ENCODE measurements at places on chromosomes 3 and 15. TPM values are rescaled to one million over a fixed set of nuclear protein-coding genes. Genes with fewer than 3 reads are reported as not detected.

TRAK1 gene
- total RNA-seq, result 58.4 TPM

PLSCR4 gene
- total RNA-seq, result not detected

SPESP1 gene
- 0.44 TPM for total RNA-seq

PRSS50 gene
- total RNA-seq, result not detected

RARRES1 gene
- not detected for total RNA-seq

NOP10 gene
- 116 TPM for total RNA-seq

DNA sequence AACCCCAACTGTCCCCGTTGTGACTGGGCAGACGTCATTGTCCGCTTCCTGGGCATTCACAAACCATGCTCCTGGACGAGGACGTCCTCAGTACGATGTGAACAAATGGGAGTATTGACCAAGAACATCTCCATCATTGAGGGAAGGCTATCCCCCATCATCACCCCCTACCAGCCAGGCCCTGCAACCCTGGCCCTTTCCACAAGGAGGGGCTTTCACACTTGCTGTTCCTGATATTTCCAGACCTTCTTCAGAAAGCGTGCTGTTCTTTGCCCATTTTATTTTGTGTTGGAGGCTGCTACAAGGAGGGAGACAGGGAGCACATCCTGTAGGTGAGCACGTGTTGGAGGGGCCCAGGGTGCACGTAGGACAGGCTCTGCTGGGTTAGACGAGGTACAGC lies 277.0 kb upstream of the LRRC3B start:
- H3K27me3 ChIP-seq, result no peaks in the 10 kb centered on the region
- H3K4me1 ChIP-seq, result no peaks in the 10 kb centered on the region
- H3K27ac ChIP-seq, result no peak overlapping the region
- DNase-seq, result no peak

- no peaks in the 10 kb centered on the region for H3K27me3 ChIP-seq
- peaks cover 75% of the 10 kb centered on the region for H3K4me1 ChIP-seq
- peak overlapping the region; percentile 83 for H3K27ac ChIP-seq
- H3K4me3 ChIP-seq, result peak overlapping the region; percentile 59
- H3K36me3 ChIP-seq, result peaks cover 61% of the 10 kb centered on the region
Measured at GRCh38 chr15:30985081-30985531, 6.3 kb downstream of the MTMR10 start.

DNA sequence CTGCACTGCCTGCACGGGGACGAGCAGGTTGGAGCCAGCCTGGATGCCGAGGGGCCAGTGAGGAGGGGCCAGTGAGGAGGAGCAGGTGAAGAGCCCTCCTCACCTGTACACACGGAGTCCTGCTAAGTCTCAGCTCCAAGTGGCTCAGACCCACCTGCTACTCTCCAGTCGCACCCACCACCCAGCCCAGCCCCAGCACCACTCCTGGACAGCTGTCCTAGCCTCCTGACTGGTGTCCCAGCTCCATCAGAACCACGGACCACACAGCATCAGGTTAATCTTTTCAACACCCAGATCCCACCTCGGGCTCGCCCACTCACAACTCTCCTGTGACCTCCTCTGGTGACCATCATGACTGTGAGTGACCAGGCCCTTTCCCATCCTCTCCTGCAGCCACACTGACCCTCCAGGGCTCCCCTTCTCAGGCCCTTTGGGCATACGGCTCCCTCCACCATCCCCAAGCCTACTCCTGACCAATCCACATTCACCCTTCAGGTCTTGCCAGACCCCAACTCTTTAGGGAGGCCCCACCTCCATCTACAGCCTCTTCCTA lies 13.8 kb downstream of the EFCC1 start:
- no peaks in the 10 kb centered on the region for H3K27me3 ChIP-seq
- H3K27ac ChIP-seq, result peak overlapping the region; percentile 59

- DNase-seq, result no peak
- no peaks in the 10 kb centered on the region for H3K27me3 ChIP-seq
- H3K4me3 ChIP-seq, result no peak overlapping the region
- H3K27ac ChIP-seq, result no peak overlapping the region
Measured at GRCh38 chr3:129304146-129304961, 25.7 kb downstream of the HMCES start.

- H3K27me3 ChIP-seq, result no peaks in the 10 kb centered on the region
- peaks cover 8% of the 10 kb centered on the region for H3K4me1 ChIP-seq
- no peak for DNase-seq
- H3K36me3 ChIP-seq, result peaks cover 26% of the 10 kb centered on the region
Measured at GRCh38 chr3:23888617-23889228, 28.1 kb downstream of the NKIRAS1 start.

DNA sequence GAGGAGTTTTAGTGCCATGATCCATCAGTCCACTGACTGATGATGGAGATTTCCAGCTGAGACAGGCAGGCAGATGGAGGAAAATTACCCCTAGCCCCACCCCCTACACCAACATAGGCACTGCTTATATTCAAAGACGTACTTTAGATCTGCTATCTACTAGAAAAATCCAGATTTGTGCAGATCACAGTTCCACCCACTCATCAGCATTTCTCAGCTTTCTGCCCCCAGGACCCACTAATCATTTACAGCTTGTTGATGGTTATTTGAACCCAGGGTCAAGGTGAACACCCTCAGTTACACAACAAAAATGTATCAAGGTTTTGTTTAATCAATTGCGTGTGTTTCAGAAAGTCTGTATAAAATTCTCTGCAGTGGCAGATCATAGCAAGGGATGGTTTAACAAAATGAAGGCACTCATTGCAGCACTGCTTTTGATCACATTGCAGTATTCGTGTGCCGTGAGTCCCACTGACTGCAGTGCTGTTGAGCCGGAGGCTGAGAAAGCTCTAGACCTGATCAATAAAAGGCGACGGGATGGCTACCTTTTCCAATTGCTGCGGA lies at the start of gene HRG:
HRG (plus strand) TSS at position 390 of the 564 bp plus-strand sequence; CDS start at position 408, 18 bp downstream.
- no peak within 1 kb of the TSS for H3K4me3 ChIP-seq
- no peaks in the 10 kb centered on the region for H3K36me3 ChIP-seq
- no peak for DNase-seq
- no peak within 1 kb of the TSS for H3K27ac ChIP-seq

DNA sequence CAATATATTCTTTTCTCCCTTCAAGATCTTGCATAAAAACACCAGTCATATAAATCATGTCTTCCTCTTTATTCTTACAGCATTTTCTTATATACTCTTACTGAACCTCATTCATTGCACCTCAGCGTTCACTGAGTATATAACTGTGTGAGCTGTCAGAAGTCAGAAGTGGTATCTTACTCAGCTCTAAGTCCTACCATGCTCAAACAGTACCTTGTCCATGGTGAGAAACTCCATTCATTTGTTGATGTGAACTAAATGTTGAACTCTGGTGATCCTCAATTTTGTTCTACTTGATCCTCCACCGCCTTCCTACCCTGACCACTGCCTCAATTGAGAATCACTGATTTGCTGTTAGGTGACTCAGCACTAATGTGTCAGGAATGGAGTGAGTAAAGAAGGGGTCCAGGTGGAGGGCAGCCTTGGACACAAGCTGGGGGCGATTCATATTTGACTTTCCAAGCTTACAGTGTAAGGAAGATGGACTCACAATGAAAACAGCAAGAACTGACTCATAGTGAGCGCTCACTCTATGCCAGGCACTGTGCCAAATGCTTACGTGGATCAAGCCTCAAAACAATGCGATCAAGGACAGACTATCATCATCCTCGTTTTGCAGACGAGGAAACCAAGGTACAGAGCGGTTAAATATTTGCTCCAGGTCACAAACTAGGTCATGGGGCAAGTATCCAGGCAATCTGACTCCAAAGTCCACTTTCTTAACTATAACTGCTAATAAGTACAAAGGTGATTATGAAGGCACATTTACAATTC lies 13.5 kb upstream of the ZFYVE19 start:
- H3K36me3 ChIP-seq, result peaks cover 28% of the 10 kb centered on the region
- no peak overlapping the region for H3K27ac ChIP-seq
- no peak overlapping the region for H3K4me3 ChIP-seq
- DNase-seq, result no peak

DNA sequence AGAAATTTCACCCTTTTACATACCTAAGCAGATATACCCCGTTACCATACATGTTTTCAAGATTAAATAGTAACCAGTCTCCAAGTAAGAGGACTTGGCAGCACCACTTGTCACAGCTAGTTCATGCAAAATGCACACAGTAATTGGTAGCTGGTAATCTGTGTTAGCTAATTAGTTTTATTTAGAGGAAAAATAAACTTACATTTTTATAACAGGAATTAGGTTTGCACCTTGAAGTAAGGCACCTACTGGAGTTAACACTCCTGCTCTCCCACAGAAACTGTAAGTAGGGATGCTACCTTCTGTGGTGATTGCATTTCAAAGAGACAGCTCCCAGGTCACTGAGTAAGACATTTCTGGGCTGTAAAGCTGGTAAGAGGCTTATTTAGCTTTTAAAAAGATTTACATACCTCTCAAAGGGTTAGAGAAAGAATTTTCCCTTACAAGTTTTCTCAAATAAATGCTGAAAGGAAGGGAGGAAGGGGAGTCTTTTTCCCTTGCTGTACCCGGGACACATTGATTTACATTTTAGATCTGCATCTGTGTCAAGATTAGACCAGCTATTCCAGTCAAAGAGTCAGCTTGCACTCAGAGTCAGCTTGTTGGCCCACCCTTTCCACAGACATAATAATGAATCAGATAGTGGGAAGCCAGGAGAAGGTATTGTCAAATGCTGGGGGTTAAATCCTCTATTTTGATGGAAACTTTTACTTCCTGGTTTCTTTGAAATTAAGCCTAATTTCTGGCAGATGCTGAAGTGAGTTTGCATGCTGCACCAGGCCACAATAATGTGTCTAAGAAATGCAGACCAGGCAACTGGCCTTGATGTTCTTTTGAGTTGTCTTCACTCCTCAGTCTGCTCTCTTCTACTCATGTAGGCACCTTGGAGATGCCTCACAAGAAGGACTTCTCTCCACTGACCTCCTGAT lies 77.6 kb upstream of the CHD2 start:
- no peak for DNase-seq
- peak overlapping the region; percentile 79 for H3K27ac ChIP-seq
- no peaks in the 10 kb centered on the region for H3K36me3 ChIP-seq
- peak overlapping the region; percentile 55 for H3K4me3 ChIP-seq

All from activated B cell treated with CpG ODN at 0.5 μM for 24 hours (primary cell).